ENCODE measurements at places on chromosomes 5 and 9. TPM values are rescaled to one million over a fixed set of nuclear protein-coding genes. Genes with fewer than 3 reads are reported as not detected.

The MARCOL gene
- total RNA-seq = not detected

The BNC2 gene
- total RNA-seq = 3.5 TPM

The OBP2B gene
- not detected for total RNA-seq

DNA sequence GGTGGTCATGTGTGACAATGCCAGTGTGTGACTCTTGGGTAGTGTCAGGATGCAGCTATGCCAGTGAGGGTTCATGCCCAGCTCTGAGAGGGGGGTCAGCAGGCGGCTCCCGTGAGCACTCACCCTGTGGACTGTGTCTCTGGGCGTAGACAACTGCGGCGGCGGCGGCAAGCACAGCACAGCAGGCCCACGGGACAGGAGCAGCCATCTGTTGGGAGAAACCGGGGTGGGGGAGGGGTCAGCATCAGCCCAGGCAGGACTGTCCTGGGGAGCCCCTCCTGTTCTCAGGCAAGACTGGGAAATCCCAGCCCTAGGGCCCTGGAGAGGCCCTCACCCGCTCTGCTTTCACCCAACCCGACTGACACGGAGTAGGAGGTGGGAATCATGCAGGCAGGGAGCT is 20.8 kb downstream of the CNTFR start:
- DNase-seq = no peak

DNA sequence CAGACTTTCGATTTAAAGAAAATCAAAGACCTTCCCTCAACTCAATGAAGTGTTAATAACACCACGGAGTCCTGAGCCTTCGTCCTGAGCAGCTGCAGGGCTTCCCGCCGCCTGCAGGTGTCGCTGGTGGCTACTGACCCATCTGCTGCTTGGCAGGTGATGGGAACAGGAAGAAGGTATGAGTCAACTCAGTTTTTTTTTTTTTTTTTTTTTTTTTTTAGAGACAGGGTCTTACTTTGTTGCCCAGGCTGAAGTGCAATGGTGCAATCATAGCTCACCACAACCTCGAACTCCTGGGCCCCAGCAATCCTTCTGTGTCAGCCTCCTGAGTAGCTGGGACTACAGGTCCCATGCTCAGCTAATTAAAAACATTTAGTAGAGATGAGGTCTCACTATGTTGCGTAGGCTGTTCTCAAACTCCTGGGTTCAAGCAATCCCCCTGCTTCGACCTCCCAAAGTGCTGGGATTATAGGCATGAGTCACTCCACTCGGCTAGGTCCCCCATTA is 185.7 kb upstream of the IL12B start:
- DNase-seq = peak; percentile 43

GRCh38 chr5:111762895-111763294 is 5.9 kb upstream of the NREP start:
- no peak for DNase-seq

The PCDHAC2 gene
- 0.36 TPM for total RNA-seq

- no peak for DNase-seq
These were observed 4.1 kb downstream of the KIF4B start for GRCh38 chr5:155017610-155018009.

GRCh38 chr5:161700065-161700464 is 14.5 kb downstream of the GABRA6 start:
- DNase-seq = no peak

The PWWP2A gene
- total RNA-seq = 9.9 TPM

GRCh38 chr5:120567921-120568320 is 103.8 kb downstream of the PRR16 start:
- no peak for DNase-seq

GRCh38 chr5:142874540-142874939 is 104.4 kb downstream of the ARHGAP26 start:
- peak; percentile 74 for DNase-seq

GRCh38 chr5:148873690-148874485 is 47.5 kb downstream of the ADRB2 start:
- DNase-seq = no peak
